ENCODE measurements at places on chromosomes 3 and 15.

GRCh38 chr15:41028853-41029252 lies 75.6 kb downstream of the CHAC1 start:
- DNase-seq: no peak

DNA sequence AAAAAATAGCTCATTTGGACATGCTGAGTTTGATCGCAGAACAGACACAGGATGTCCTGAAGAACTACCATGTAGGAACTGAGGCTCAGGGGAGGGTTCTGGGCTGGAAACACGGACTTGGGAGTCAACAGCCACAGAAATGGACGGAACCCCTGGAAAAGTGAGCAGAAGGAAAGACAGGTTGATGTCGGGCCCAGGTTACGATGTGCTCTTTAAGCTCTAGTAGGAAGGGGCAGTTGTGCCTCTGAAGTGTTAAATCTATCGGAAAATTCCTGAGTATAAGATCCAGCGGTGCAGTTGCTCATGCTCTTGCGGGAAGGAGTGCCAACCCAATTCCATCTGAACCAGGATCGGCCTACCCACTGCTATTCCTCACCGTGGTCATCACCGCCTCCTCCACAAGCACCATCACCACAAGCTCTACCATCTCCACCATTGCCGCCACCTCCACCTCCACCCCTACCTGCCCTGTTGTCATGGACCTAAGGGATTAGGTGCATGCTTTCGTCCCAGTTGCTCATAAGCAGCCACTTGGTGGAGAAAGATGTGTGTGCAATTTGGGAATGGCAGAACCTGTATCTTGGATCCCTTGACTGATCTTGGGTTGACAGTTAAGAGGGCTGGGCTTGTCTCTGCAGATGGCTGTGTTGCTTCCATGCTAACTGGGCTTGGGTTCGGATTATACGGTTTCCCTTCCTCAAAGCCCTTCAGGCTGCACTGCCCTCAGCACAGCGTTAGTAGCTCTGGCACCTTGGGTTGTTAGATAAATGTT lies 108.5 kb downstream of the ASB7 start:
- DNase-seq: no peak

DNA sequence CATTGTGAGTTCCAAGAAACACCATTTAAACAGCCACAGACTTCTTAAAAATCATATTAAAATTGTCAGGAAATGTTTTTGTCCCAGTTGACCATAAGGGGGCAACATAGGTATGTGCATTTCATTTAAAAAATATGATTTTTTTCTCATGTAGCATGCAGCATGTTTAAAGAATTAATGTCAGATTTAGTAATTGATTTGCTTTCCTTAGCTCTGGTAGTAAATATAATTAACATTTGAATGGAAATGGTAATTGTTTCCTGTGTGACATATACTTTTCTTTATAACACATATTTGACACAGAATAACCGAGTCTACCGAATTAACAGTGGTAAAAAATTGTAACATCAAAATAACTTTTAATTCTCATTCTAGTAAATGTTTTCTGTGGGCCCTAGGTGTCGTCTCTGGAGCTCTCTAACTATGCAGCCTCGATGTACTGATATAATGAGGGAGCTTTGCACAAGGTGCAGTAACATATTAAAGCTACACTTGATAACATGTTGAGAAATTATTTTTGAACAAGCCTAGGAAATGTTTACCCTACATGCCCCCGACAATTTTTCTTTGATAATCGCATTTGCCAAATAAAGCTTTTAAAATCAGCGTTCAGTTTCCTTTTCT lies 34.9 kb downstream of the NXPE3 start:
- no peak for DNase-seq

GRCh38 chr3:179961703-179962078 lies 75.0 kb downstream of the PEX5L start:
- DNase-seq: no peak

- no peak for DNase-seq
Observed at GRCh38 chr3:77028005-77028404, 11.9 kb upstream of the ROBO2 start.

- DNase-seq: no peak
Observed at GRCh38 chr15:85374831-85375230, 5.6 kb upstream of the AKAP13 start.

- no peak for DNase-seq
Observed at GRCh38 chr15:93478947-93479346, 389.9 kb upstream of the RGMA start.

All from right kidney (tissue), 9 donors.